ENCODE measurements at places on chromosomes 5 and 9.
A peak's percentile ranks its signal among the peaks of the same experiment; 100 is the strongest.

DNA sequence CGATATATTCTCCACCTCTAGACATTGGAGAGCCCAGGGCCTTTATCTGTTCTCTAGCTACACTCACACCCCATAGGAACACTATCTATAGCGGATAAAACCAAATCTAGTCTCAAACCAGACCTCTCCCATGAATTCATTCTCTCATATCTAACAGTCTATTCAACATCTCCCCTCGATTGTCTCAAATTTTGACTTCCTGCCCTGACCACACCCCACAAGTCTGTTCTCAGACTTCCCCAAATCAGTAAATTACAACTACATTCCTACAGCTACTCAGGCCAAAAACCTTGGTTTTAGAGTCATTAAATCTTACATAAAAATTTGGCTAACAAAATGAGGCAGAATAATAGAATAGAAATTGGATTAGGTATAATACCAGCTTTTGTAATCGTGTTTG is 12.5 kb upstream of the SLC1A3 start:
- DNase-seq = no peak

GRCh38 chr5:73031839-73032238 is 76.0 kb downstream of the FCHO2 start:
- no peak for DNase-seq

- DNase-seq = no peak
These were observed 1278.0 kb downstream of the EFNA5 start for GRCh38 chr5:106392766-106393165.

DNA sequence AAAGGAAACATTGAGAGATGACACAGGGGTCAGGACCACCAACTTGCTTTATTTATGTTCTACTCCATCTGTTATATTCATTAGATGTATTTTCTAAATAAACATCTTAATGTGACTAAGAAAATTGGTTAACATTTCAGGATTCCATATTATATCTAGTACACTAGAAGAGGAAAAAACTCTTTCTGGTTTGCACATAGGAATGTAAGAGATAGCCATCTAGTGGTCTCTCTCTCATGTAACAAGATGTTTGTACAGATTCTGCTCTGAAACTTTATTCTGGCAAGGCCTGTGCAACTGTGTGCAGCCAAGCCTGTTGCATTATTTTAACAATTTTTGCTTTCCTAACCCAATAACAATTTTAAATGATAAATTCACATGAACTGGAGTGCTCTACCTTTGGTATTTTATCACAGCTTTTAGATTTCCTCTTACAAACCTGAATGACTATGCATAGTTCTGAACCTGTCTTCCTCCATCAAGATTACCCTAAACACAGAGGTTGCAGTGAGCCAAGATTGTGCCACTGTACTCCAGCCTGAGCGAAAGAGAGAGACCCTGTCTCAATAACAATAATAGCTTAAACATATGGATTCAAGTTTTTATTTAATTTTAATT is 148.2 kb downstream of the GIN1 start:
- no peak for DNase-seq

- no peak for DNase-seq
These were observed 341.4 kb downstream of the DIRAS2 start for GRCh38 chr9:90301277-90301653.

DNA sequence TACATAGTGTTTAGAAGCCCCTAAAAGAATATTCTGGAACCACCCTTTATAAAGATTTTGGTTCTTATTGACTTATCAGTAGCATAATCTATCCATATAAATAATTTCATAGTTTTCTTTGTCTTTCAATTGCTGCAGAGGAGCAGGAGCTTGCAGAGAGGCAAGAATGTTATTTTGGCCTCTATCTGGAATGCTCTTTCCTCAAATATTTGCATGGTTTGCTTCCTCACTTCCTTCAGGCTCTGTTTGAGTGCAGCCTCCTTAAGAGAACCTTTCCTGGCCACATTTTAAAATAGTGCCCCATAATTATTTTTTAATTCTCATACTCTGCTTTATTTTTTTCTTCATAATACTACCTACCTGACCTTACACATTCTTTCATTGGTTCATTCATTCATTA is 1.5 kb downstream of the C5 start:
- no peak for DNase-seq

DNA sequence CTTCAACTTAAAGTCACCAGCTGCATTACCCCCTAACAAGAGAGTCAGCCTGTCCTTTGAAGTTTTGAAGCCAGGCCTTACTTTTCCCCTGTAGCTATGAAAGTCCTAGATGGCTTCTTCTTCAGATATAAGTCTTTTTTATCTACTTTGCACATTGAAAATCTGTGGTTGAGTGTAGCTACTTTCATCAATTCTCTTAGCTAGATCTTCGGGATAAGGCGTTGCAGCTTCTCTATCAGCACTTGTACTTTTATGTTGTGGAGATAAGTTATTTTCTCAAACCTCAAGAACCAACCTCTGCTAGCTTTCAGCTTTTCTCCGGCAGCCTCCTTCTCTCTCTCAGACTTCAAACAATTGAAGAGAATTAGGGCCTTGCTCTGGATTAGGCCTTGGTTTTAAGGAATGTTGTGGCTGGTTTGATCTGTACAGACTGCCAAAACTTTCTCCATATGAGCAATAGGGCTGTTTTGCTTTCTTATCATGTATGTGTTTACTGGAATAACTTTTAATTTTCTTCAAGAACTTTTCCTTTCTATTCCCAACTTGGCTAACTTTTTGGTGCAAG is 21.6 kb downstream of the CATSPER3 start:
- DNase-seq = no peak

GRCh38 chr5:74325866-74326265 is 314.7 kb downstream of the ENC1 start:
- no peak for DNase-seq

DNA sequence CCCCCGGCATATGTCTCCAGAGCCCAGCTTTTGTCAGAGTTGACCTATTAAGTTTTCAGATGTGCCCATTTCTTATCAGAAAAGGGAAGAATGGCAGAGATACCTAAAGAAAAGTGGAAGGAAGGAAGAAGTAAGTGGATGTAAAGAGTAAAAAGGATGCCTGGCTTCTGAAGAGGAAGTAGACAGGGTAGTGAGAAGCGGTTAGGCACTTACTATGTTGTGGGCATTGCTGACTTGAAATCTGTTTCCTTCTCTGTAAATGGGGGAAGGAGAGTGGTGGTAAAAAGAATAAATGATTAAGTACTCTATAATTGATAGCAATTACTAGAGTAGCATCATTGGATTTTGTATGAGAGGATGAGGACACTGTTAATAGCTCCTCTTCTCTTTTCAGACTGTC is 9.9 kb downstream of the ANP32B start:
- no peak for DNase-seq

DNA sequence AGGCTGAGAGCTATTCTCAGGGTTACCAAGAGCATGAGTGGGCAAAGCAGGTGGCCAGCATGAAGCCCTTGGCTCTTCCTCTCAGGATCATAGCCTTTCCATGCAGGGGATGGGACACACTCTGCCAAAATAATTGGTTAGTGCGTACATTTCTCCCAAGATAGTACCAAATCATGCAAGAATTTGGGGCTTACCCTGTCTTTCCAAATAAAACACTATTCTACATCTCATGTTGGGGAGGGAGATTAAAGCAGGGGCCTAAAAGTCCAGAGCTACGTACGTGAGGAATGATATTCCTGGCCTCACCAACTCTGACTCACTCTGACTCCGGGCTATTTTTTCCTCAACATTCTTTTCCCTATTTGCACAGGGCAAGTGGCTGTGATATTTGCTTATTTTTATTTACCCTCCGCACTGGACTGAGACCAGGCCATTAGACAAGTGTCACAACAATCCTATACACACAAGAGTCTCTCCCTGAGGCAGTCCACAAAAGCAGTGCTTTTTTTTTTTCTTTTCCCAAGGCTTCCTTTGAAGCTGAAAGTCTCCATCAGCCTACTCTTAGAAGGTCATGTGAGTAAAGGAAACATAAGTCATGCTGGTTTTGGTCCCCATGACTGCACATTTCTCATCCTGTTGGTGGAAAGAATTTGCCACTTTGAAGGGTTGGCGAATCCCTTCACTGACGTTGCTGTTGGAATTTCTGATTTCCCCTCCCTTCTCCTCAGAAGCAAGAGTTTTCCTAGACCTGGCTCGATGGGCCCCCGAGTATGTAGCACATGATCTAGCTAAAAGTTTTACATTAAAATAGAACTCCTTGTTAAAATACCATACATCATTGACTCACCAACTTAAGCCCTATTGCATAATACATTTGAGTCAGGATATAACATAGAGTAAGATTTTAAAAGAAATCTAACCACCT is 40.0 kb downstream of the TMEM252 start:
- DNase-seq = no peak

- DNase-seq = no peak
These were observed 363.5 kb downstream of the NDUFS4 start for GRCh38 chr5:53923961-53924360.

DNA sequence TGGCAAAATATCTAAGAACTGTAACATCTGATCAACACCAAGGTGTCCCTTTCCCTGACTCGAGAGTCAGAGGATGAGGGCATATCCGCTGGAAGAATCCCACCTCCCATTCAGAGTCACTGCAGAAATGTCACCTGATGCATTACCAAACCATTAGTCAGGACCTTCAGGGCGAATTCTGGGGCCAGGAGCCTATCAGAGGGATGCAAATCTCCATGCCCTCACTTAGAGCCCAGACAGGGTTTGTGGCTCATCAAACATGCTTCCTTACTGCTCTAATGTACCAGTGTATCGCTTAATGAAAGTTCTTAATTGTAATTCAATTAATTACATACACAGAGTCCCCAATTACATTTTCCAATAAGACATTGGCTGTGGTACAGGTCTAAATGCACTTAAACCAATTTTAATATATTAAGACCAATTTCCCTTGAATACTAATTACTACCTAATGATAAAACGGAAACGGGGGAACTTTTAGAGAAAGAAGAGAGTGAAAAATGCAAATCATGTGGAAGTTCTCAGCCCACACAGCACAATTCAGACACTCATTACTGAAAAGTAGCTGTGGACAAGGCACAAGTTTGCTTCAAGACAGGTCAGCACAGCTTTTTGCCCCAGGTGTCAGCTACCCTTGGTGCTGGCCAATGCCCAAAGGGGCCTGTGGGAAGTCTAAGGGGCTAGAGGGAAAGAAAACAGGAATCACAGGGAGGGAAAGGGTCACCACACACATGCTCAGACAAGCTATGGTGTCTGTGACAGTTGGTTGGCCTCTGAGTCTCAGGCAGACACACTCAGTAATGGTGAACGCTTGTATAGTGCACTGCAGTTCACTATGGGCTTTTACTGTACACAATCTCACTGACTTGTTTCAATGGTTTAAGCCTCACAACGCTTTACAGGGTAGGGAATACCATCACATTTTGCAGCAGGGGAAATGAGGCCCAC is 211.6 kb downstream of the MAPKAP1 start:
- DNase-seq = no peak

- DNase-seq = no peak
These were observed 32.7 kb downstream of the UBE2D2 start for GRCh38 chr5:139593716-139594319.

GRCh38 chr5:99827136-99827535 is 708.0 kb upstream of the FAM174A start:
- no peak for DNase-seq

GRCh38 chr9:69109152-69109551 is 64.9 kb upstream of the TJP2 start:
- DNase-seq = no peak

GRCh38 chr9:8694983-8695588 is 895.5 kb upstream of the DMAC1 start:
- DNase-seq = no peak

GRCh38 chr5:181120306-181120705 is 10.7 kb downstream of the OR2V1 start:
- DNase-seq = no peak

GRCh38 chr9:69223605-69224004 is 49.5 kb downstream of the TJP2 start:
- DNase-seq = no peak

DNA sequence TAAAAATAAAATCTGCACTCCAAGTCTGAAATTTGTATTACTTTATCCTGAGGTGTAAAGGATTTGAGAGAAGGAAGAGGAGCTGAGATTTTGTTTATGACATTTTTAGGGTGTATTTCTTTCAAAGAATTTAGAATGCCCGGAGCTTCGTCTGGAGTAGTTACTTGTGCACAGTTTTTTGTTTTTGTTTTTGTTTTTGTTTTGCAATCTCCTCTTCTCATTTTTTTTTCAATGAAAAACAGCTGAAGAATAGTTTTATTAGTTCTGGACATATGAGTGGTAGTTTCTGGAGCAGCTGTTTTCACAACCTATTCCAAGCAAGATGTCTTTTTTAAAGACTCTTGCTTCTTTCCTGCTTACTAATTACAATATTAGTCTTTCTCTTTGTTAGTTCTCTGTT is 408.2 kb upstream of the PTGER4 start:
- no peak for DNase-seq

DNA sequence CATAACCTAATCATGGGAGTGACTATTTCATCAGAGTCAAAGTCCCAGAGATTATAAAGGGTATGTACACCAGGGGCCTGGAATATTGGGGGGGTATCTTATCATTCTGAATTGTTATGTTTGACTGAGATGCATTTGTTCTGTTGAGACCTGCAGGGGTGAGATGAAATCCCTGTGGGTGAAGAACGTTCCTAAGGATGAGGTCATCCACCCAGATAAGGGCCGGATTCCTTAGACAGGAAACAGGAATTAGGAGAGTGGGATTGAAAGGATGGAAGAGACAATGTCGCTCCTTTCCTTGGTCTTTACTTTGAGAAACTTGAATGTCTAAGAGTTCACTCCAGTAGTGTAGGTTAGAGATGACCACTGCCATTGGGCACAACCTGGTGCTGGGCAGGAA is 54.7 kb downstream of the GAS1 start:
- DNase-seq = no peak

DNA sequence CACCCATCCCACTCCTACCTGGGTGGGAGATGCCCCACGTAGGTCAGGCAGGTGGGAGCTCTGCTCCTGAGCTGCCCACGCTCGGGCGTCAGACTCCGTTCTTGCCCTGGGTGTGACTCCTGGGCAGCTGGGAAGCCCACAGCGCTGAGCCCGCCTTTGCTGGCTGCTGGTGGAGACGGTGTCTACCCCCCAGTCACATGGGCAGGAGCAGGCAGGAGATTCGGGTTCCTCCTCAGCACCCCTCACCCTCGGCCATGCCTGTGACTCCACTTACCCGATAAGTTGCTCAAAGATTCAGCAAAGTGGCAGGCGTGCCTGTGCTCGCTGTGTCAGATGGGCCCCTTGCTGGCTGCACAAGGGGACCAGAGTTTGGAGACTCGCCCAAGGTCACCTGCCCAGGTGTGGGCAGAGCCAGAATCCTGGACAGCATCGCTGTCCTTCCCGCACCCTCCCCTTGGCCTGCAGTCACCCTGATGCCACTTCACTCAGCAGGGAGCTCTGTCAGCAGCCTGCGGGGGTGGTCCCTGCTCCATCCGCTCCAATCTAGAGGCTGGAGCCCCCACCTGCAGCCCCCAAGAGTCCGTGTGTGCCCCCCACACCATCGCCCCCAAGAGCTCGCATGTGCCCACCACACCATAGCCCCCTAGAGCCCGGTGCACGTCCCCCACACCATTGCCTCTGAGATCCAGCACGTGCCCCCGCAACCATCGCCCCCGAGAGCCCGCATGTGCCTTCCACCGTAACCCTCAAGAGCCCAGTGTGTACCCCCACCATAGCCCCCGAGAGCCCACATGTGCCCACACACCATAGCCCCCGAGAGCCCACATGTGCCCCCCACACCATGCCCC is 4.2 kb downstream of the LCN1 start:
- peak; percentile 34 for DNase-seq
